CD14-positive monocyte (primary cell): ENCODE measurements at places on chromosomes 13 and 19. TPM values are rescaled to one million over a fixed set of nuclear protein-coding genes. Genes with fewer than 3 reads are reported as not detected.

Gene NMRK2
- not detected for polyA plus RNA-seq

GRCh38 chr13:77784515-77784914, 87.0 kb downstream of the SLAIN1 start:
- H3K4me1 ChIP-seq = peaks cover 10% of the 10 kb centered on the region
- H3K4me3 ChIP-seq = no peak overlapping the region
- H3K36me3 ChIP-seq = no peaks in the 10 kb centered on the region
- no peaks in the 10 kb centered on the region for H3K27me3 ChIP-seq
- no peak for DNase-seq
- H3K27ac ChIP-seq = no peak overlapping the region

DNA sequence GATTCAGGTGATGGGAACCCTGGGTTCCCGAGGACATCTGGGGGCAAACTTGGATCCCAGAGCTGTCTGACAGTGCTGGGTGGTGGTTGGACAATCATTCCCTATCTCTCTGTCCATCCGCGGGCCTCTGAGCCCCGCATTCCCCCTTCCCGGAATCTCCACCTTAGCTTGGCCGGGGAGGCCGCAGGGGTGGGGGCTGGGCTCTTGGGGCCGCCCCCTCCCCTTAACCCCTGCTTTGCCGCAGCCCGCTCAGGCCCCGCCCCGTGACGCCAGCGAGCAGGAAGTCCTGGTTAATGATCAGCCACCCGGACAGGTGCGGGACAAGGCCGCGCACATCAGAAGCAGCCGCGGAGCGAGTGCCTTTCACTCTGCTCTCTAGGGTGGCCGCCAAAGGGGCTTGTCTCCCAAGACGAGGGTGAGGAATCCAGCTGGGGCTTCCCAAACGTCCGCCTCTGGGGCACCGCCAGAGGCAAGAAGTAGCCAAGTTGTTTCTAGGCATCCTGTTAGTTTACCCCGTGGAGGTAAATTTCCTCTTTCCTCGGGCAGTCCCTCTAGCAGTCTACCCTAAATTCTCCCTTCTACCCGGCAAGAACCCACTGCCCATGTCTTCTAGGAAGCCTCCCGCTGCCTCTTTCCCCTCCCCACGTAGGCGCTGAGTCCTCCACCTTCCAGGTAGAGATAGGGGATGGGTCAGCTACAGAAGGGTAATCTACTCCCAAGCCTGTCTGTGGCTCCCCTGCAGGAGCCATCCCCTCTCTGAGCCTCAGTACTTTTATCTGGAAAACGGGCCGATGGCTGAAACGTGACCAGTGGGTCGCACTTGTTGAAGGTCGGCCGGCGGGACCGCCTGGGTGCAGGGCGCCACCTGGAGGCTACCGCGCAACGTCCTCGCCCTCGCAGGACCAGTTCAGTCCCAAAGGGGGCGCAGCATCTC, 3.0 kb downstream of the IRF2BP1 start:
- no peak overlapping the region for H3K4me3 ChIP-seq
- no peak overlapping the region for H3K27ac ChIP-seq
- H3K4me1 ChIP-seq = peaks cover 42% of the 10 kb centered on the region
- peak; percentile 82 for DNase-seq
- no peaks in the 10 kb centered on the region for H3K36me3 ChIP-seq

DNA sequence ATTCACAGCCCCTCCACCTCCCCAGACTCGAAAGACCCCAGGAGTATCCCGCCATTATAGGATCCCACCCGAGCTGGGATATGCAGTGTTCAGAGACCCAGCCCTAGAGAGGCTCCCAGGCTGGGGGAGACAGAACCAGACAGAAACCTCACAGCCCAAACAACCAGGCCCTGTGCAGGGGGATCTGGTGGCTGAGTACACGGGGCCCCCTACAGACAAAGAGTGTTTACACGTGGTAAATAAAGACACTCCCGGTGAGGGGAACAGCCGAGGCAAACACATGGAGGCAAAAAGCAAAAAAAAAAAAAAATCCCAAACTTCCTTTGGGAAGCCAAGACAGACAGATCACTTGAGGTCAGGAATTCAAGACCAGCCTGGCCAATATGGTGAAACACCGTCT, 25.1 kb downstream of the TINCR start:
- H3K4me1 ChIP-seq = no peaks in the 10 kb centered on the region
- DNase-seq = no peak
- no peak overlapping the region for H3K4me3 ChIP-seq

DNA sequence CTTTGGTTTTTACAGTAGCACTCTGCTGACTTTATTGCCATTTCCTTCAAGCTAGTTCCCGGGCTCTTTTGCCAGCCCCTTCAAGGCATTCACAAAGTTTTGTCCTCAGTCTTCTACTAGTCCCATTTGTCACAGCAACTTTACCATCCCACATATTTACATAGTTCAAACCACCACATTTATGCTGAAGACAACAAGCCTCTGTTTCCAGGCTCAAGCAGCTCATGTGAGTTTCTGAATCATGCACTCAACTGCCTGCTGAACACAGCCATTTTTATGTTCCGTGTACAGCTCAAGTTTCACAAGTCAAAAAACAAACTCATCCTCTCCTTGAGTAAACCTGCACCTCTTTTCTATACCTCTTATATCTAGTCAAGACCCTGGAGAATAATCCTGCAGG, 977.0 kb upstream of the SLC10A2 start:
- H3K4me3 ChIP-seq = no peak overlapping the region
- H3K36me3 ChIP-seq = no peaks in the 10 kb centered on the region
- H3K27me3 ChIP-seq = no peaks in the 10 kb centered on the region
- H3K27ac ChIP-seq = no peak overlapping the region
- no peaks in the 10 kb centered on the region for H3K4me1 ChIP-seq
- DNase-seq = no peak
